Pancreas (tissue), 10 donors: ENCODE measurements at places on chromosomes 2 and 18. TPM values are rescaled to one million over a fixed set of nuclear protein-coding genes. Genes with fewer than 3 reads are reported as not detected.

Gene CHRND
- 0.07 TPM for polyA plus RNA-seq

Gene MYL1
- polyA plus RNA-seq, result 1.2 TPM

GRCh38 chr18:78239090-78239457 is 740.5 kb upstream of the SALL3 start:
- no peak for DNase-seq

GRCh38 chr18:74219056-74219455 is 70.7 kb downstream of the TIMM21 start:
- no peak for DNase-seq

GRCh38 chr2:15363142-15363541 is 198.0 kb downstream of the NBAS start:
- no peak for DNase-seq
